ENCODE measurements at places on chromosomes 4 and X. TPM values are rescaled to one million over a fixed set of nuclear protein-coding genes. Genes with fewer than 3 reads are reported as not detected.

Gene TMSB15C
- total RNA-seq, result 1.3 TPM

Gene CTAG1B
- not detected for total RNA-seq

Gene LCORL
- total RNA-seq, result 25.8 TPM

Gene CLOCK
- total RNA-seq, result 23.1 TPM

Gene JAKMIP1
- not detected for total RNA-seq

Gene CPLX1
- total RNA-seq, result 0.20 TPM
